ENCODE measurements at places on chromosomes 11 and 22.
A peak's percentile ranks its signal among the peaks of the same experiment; 100 is the strongest.

- no peak for DNase-seq
Measured at GRCh38 chr11:64524158-64524527, 66.9 kb upstream of the SLC22A12 start.

GRCh38 chr11:57481915-57482781 lies 21.8 kb downstream of the RTN4RL2 start:
- DNase-seq = no peak

DNA sequence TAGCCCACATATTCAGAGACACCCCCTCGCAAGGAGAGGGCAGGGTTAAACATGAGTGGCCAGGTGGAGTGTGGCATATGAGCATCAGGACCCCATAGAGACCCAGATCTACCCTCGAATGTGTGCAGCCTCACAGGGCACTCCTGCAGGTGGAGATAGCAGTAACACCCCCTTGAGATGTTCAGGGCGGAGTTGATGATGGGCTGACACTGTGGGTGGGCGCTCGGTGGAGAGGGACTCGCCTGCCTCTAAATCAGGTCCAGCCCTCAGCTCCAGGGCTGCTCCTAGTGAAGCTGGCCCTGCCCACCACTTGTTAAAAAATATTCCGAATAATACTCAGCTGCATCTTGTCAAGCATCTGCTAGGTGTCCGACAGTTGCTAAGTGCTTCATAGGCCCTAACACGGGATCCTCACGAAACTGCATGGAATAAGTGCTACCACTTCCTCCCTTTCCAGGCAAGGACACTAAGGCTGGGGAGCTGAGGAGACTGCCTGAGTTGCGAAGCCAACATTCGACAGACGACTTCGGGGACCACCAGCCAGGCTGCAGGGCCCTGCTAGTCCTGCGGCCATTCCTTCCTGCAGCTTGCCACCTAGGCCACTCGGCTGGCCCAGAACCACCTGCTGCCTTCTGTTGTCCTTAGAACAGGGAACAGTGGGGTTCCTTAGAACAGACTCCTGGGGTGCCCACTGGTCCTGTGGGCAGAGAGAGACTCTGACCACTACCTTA lies 74.0 kb upstream of the WNT11 start:
- DNase-seq = no peak

- no peak for DNase-seq
Measured at GRCh38 chr11:57395905-57396623, 5.6 kb upstream of the PRG2 start.

GRCh38 chr22:38925571-38926041 lies 31.8 kb upstream of the APOBEC3A start:
- no peak for DNase-seq

GRCh38 chr11:5242933-5243815 lies 6.5 kb downstream of the HBG1 start:
- DNase-seq = no peak

DNA sequence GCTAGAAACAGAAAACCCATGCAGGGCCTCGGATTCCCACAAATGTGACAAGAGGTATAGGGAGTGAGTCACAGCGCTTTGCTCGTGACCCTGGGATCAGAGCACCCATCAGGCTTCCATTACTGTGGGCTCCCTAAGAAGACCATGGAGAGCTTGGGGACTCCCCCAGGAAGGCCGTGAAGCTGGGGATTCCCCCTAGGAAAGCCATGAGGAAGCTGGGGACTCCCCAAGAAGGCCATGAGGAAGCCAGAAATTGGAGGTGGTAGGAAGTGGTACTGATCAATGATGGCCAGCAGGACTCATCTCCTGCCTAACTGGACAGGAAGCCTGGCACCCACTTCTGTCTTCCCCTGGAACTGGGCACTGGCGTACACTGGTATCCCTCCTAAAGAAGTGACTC lies 10.1 kb upstream of the DCPS start:
- DNase-seq = no peak

DNA sequence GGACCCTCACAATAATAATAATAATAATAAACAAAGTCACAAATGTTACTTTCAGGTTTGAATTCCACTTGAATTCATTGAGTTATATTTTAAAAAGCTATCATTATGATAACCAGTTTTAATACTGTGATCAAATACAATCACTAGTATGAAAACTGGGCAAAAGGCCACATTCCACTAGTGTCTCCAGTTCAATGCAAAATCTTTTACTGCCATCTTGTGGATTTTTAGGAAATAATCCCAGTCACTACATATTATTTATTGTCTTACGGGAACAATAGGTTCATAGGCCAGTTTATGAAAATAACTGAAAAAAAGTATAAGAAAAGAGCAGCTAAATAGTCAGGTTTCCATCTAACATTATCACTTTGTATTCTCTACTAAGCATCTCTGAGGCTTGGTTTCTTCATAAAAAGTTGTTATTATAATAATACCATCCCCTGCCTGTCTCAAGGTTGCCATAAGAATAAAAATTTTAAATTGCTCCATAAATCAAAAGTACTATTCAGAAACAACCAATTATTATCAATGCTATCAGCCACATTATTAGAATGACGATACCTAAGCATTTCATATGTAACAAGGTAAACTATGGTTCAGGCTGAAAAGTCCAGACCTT lies 533.9 kb upstream of the CCDC90B start:
- DNase-seq = peak; percentile 55

DNA sequence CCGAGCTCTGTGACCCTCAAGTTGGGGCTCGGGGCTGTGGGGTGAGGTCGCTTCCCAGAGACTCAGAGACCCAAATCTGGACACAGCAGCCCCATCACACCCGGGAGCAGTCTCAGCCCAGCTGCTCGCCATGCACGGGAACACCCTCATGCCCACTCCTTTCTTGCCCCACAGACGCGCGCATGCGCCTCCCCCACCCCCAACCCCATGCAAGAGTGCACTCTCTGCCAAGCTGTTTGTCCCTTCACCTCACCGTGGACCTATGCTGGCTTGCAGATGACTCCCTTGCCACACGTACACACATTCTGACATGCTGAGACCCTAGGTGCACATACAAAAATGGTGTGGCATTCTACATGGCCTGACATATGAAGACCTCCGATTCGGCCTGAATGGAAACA lies 478 bp upstream of the CD248 start:
- DNase-seq = peak; percentile 48

GRCh38 chr11:64754124-64754918 lies 5.5 kb downstream of the PYGM start:
- DNase-seq = no peak

DNA sequence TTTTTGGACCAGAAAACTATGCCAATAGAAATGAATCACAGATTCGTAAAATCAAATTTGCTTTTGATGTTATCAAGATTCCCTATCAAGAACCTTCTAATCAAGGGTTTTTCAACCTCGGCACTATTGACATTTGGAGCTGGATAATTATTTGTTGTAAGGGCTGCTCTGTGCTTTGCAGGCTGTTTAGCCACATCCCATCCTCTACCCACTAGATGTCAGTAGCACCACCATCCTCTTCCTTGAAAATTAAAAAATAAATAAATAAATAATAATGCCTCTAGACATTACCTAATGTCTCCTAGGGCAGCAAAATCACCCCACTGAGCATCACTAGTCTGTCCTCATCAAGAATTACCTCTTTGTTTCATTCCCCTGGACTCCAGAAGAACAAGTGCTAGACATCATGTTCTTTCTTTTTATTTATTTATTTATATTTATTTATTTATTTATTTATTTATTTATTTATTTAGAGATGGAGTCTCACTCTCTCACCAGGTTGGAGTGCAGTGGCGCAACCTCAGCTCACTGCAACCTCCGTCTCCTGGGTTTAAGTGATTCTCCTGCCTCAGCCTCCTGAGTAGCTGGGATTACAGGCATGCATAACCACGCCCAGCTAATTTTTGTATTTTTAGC lies 744.7 kb downstream of the KCNA4 start:
- peak; percentile 25 for DNase-seq

GRCh38 chr22:17912945-17913721 lies 111.2 kb downstream of the MICAL3 start:
- no peak for DNase-seq

- no peak for DNase-seq
Measured at GRCh38 chr11:86587264-86588193, 84.9 kb downstream of the ME3 start.

DNA sequence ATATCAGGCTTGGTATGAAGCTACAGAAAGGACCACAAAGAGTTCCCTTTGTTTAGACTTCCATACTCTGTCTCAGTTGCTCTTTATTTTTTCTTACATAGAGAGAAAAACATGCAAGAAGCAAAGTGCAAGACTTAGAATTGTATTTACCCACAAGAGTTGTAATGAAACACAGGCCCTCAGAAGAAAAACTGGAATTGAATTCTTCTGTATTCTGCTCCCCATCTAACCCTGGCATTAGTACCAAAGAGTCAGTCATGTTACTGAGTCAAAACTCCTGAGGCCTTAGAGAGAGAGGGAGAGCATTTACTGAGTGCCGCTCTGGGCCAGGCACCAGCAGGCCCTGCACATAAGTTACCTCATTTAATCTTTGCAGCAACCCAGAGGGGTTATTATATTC lies 43.9 kb upstream of the DLAT start:
- no peak for DNase-seq

- no peak for DNase-seq
Measured at GRCh38 chr11:126926376-126926791, 74.2 kb downstream of the KIRREL3 start.

GRCh38 chr11:6248248-6248647 lies 9.4 kb downstream of the CNGA4 start:
- DNase-seq = no peak

- peak; percentile 88 for DNase-seq
Measured at GRCh38 chr11:94151903-94152677, 23.4 kb downstream of the PANX1 start.

DNA sequence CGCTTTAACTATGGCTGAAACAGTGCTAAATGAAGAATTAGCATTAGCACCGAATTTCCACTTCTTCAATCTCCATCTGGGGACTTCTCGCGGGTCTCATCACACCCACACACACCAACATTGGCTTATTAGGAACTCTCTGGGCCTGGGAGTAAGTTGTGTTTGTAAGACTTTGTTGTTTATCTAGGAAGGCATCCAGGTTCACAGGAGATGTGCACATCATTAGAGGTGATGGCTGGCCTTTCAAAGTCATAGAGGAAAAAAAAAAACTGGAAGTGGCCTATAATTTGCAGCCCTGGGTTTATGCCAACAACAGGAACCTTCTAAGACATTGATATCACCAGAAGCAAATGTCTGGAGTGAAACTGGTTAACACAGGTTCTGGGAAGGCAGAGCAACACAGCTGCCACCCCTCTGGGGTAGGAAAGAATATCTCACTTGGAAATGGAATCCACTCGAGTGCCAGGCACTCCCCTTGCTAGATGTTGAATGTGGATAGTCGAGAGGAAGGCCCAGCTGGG lies 84.5 kb downstream of the TRAF6 start:
- DNase-seq = no peak

DNA sequence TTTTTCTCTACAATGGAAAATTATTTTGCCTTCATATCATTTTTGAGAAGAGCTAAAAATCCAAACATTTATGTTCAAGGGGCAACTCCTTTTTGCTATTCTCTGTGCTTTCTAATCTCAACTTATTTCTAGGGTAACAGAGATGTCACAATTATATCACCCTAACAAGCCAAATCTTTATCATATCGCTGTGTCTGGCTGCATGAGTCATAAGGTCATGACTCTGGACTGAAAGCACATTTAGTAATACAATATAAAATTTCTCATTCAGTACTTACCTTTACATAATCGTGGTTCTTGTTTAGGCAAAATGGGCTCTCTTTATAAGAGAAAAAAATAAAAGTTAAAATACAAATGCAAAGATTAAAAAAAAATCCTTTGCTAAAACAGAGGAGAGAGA lies 326.0 kb downstream of the CASP12 start:
- no peak for DNase-seq

DNA sequence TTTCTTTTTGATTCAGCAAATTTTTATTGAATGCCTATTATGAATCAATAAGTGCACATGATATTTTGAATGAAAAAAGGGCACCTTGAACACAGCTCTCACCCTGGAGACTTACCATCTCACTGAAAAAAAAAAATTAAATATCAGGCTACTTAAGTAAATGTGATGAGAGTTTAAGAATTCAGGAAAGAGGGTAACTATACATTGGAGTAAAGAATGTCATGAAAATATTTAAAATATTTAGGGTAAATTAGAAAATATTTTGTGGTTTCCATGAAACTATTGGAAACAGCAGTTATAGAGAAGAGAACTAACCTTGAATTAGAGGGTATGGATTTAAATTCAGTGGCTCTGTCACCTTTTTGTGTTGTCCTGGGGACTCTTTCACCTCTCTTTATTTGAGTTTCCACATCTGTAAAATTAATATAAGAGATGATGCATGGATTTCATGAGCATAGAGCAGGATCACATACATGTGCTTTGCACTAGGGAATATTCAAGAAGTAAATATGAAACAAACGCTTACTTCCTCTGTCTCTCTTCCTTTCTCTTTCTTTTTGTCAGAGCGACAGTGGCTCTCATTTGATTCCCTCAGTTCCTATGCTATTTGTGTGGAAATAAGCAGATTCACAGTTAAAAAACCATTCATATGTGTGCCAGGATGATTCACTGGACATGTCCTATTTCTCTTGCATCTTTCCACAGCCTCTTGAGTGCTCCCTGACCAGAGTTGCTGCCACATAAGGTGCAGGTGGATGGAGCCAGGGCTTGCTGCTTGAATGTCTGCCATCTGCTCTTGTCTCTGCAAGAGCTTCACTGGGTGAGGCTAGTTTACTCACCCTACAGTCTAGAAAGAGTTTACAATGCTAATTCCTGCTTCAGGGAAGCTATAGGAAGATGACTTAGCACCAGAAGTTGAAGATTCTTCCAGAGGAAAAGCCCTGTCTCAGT lies 533.1 kb downstream of the ETS1 start:
- DNase-seq = no peak

- peak; percentile 96 for DNase-seq
Measured at GRCh38 chr11:70397983-70398833, at the start of gene CTTN. Gene CTTN (plus strand): TSS chr11:70398529. CDS start chr11:70407298, 8,769 bp downstream.

GRCh38 chr11:76339221-76339620 lies 41.7 kb downstream of the THAP12 start:
- DNase-seq = no peak

DNA sequence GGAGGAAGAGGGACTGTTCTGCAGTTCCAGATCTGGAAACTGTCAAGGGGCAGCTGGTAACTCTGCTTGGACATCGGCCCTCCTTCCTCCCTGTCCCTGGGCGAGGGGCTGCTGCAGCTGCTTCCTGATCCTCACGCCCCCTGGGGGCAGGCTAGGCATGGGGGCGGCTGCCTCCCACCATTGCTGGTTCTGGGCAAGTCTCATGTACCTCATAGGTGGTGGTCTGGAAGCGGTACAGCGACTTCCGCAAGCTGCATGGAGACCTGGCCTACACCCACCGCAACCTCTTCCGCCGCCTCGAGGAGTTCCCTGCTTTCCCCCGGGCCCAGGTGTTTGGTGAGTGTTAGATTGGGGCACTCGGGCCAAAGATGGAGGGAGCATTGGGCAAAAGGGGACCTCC lies 5.0 kb downstream of the SNX15 start:
- DNase-seq = no peak

GRCh38 chr11:128512474-128512996 lies 74.8 kb downstream of the ETS1 start:
- no peak for DNase-seq

- no peak for DNase-seq
Measured at GRCh38 chr22:46361826-46362202, 26.3 kb downstream of the TRMU start.

- DNase-seq = peak; percentile 79
Measured at GRCh38 chr22:23376256-23376655, 195.9 kb downstream of the BCR start.

Data from mesendoderm (in vitro differentiated cells).